NCI-H2227 treated with DMSO at 0.1 percent for 48 hours (cell line): ENCODE measurements at places on chromosomes 11 and 22.
A peak's percentile ranks its signal among the peaks of the same experiment; 100 is the strongest.

DNA sequence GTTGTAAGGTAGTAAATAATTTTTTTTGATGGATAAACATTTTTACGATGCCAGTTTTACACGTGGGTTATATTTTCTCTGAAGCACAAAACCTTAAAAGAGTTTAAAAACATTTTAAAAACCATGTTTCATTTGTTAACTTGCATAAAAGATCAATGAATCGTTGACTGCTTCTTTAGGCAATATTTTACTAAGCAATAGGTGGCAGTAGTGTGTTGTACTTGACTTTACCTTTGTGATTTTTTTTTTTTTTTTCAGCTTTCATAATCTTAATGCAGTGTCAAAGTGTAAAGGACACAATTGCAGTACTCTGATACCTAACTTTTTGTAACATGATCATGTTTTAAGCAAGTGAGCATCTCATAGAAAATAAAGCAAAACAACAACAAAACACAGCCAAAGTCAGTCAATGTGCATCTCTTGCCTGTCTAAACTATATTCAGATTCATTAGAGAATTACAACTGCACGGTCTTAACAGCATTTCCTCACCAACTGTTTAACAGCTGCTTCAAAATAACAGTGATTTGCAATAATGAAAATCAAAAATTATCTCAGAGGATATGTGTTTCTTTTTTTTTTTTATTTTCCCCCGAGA is 27.7 kb downstream of the DNAJC24 start:
- peak; percentile 49 for DNase-seq

- no peak for DNase-seq
Observed at GRCh38 chr22:46070215-46070802, 80.0 kb upstream of the PPARA start.

GRCh38 chr22:39462443-39463221 is 5.8 kb downstream of the MGAT3 start:
- DNase-seq = no peak

- peak; percentile 64 for DNase-seq
Observed at GRCh38 chr11:61815790-61816735, 740 bp downstream of the FADS1 start.

- no peak for DNase-seq
Observed at GRCh38 chr11:16097543-16097942, 258.8 kb downstream of the SOX6 start.
